ENCODE measurements at places on chromosomes 12 and 14. TPM values are rescaled to one million over a fixed set of nuclear protein-coding genes. Genes with fewer than 3 reads are reported as not detected.
A peak's percentile ranks its signal among the peaks of the same experiment; 100 is the strongest.

DNA sequence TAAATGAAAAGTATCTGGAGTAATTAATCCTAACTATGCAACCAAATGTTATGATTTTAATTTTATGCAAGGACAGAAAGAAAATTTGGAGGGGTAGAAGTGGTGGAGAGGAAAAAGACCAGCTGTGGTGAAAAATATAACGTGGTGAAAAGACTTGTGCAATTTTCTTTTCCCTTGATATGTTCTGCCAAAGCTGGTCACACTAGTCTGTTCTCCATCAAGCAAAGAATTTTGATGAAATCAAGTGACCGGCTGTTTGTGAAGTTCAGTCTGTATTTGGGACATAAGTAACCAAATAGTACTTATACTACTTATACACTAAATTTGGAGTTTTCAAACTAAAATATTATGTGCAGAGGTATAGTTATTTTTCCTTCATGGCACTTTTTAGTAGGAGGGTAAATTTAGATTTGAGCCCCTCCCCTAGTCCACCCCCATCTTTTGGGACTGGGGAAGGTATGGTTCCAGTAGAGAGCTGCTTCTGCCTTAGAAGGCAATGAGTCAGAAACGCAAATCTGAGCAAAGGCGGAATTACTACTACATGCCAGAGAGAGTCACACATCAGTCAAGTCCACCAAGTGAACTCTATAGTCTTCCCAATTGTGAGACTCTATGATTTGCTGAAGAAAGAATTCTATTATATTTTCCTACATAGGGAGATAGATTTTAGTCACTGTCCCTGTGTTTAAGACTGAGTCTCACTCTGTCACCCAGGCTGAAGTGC is 229.7 kb downstream of the SLC25A21 start:
- no peak for DNase-seq

- no peak for DNase-seq
These were observed 88.2 kb downstream of the TMX1 start for GRCh38 chr14:51328064-51328771.

GRCh38 chr12:125530201-125530600 is 465.0 kb downstream of the AACS start:
- no peak for DNase-seq

GALNT8 gene
- polyA plus RNA-seq = 3.8 TPM

TFCP2 gene
- 54.1 TPM for polyA plus RNA-seq

PROX2 gene
- 2.9 TPM for polyA plus RNA-seq

ASB2 gene
- polyA plus RNA-seq = 0.88 TPM

DNA sequence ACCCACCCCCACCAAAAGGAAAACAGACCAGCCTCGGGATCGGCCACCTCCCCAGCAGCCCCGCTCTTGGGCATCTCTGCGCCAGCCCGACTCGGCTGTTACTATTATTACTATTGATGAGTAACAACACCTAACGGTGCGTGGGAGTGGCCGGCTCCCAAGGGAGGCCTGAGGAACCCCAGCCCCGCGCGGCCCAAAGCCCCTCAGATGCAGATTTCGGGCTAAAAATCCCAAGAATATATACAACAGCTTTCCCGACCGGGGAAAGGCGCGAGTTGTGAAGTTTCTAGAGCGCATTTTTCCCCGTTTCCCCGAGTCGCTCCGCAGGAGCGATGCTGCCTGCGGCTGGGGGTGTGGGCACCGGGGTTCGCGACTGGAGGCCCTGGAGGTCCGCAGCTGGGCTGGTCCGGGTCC is 565 bp downstream of the NT5DC3 start:
- DNase-seq = peak; percentile 11

DNA sequence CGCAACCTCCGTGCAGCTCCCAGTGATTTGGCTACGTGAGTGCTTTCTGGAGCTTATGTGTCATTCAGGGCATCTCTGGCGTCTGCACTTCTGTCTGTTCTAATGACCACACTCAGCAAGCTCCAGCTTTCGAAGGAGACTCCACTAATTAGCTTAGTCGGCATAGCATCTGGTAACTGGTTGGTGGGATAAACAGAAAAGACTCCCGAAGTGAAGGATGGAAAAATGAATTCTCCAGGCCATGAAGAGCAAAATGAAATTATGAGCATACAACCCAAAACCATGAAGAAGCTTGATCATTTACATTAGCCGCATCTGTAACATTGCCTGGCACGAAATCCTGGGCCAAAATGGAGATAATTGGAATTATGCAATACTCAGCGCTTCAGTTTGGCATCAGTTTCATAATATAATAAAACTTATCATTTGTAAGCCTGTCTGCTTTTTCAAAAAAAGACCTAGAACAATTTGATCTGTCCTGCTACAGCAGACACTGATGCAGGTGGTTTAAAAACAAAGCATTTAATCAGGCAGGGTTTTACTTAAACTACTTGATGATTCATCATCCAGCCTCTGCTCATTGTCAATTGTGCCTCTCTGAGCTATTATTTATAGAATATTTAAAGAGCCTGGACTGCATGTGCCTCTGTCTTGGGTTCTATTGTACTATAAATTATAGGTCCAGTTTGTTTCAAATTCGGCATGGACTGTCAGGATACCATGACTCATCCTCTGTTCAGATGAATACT is 87.4 kb downstream of the SYT1 start:
- no peak for DNase-seq

GRCh38 chr12:92253301-92253700 is 107.7 kb upstream of the BTG1 start:
- DNase-seq = no peak

DNA sequence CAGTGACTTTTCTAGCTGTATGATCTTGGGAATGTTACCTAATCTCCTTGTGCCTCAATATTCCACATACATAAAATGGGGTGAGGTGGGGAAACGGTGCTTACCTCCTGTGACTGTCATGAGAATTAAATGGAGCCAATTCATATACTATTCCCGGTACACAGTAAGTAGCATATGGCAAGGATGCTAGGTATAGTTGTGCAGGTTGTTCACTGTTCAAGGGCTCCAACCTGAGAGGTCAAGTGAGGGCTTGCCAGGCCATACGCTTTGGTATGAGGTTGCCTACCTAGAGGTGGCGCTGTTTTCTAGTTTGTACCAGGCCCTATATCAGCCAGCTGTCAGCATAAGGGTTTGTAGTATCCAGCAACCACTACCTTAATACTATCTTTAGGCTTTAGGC is 3.6 kb upstream of the BATF start:
- no peak for DNase-seq

GRCh38 chr12:51401486-51401885 is 10.3 kb upstream of the GALNT6 start:
- DNase-seq = no peak

DNA sequence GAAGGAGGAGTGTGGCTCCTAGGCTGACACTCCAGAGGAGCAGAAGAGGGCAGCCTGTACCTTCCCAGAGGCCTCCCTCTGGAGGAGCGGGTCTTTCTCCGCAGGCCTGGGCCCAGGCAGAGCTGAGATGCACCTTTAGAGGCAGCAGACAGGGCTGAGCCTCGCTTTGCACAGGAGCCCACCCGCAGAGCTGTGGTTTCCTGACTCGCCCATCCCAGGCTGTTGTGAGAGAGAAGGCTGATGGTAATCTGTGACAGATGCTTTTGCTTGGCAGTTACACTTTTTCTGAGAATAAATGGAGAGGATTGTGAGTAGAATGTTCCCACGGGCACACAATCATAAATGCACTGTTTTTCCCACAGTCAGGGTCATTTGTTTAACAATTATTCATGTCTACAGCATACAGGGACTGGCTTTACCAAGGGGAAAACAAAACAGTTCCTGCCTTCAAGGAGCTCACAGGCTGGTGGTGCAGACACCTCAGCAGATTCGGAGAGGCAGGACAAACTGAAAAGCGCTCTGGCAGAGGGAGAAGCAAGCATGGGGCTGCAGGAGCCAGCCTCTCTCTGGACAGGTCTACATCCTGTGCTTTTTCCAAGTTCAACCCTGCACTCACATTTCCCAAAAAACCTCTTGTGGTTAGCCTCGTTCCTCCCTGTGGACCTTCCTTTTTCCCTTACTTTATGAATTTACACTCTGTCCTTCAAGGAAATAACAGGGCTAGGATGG is 13.9 kb downstream of the EVL start:
- DNase-seq = no peak

DNA sequence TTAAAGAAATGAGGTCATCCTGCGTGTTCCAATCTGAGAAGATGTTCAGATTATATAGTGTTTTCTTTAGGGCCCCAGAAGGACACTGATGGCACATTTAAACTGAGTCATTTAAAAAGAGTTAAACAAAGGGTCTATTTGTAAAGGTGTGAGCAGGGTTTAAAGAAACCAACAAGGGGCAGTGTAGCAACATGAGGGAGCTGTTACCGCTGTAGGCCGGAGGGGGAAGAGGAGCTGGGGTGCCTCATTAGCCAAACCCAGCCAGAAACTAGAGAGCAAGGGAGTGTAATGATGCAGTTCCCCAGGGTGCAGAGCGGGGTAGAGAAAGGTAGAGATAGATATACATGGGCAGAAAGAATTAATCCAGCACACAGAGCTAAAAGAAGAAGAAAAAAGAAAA is 160.4 kb downstream of the TBX5 start:
- no peak for DNase-seq

ANP32D gene
- polyA plus RNA-seq = not detected

TSPAN8 gene
- 34.8 TPM for polyA plus RNA-seq

DNA sequence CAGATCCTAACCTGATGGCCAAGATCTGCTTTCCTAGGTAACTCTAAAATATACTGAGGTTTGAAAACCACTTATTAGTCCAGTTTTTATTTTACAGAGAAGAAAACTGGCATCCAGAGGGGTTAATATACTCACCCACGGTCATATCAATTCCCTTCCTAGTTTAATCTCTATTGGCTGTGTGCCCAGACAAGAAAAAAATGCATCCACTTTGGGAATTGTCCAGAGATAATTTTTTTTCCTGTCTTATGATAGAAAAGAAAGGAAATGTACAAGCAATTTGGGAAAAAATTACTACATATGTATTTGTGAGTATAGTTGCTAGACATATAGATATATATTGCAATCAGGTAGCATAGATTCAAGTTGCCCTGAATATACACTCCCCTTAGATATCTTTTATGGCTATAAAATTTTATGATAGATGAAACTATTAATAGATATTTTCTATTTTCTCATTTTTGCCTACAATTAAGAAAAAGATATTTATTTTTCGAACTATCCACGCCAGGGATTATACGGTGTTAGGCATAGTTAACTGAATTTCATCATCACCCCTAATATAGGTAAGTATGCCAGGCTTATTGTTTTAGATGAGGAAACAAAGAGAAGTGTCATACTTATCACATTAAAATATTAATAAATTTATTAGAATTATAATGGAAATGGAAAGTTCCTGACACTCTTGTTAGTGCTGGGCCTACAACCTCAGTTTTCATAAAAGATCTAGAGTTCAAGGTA is 100.5 kb upstream of the SLC38A2 start:
- no peak for DNase-seq

SERPINA4 gene
- 0.70 TPM for polyA plus RNA-seq

LRFN5 gene
- polyA plus RNA-seq = 13.0 TPM

P2RX2 gene
- 1.7 TPM for polyA plus RNA-seq

TBX5 gene
- not detected for polyA plus RNA-seq

FRS2 gene
- polyA plus RNA-seq = 38.9 TPM

- no peak for DNase-seq
These were observed 30.9 kb upstream of the AMN start for GRCh38 chr14:102891556-102891955.

ERC1 gene
- 40.4 TPM for polyA plus RNA-seq

DNA sequence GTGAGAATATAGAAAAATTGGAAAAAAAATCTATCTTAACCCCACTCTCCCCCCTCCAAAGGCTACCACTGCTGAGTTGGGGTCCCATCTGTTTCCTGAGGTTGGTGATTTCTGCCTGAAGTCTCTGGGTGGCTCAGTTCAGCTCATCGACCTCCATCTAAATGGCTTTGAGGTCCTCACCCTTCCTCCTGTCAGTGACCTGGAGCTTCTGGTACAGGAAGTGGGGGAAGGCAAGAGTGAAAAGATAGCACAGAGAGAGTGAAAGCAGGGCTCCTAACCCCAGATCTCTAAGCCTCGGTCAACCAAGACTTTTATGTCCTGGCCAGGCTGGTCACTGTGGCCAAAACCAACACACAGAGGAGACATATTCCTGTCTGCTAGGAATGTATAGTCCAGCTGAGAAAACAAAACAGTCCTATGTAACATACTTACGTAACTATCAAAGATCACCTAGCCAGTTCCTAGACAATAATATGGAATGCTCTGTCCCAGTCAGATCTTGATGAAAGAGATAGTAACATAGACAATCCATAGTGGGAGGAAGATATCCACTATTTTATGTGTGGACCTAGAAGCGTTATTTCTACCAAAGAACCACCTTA is 12.3 kb upstream of the KRT73 start:
- no peak for DNase-seq

GRCh38 chr12:40241741-40242140 is 16.9 kb downstream of the LRRK2 start:
- no peak for DNase-seq
